T-cell (primary cell): ENCODE measurements at places on chromosomes 3 and 15.

DNA sequence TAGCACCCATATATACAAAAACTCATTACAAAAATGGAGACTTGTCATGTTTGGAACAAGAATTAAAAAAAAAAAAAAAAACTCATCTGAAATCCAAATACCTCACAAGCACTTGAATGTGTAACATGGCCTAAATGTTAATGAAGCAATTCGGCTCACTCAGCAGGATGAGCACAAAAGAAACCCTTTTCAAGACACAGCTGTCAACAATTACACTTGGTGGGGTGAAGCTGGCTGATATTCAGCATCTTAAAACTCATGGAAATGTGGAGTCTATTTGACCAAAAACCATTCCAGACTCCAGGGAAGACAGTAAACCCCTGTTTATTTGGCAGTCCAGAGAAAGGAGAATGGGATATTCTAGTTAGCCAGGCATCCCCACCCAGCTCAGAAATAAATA is 205.4 kb upstream of the TSC22D2 start:
- no peak for DNase-seq

GRCh38 chr3:83581546-83581945 is 1377.2 kb upstream of the CADM2 start:
- no peak for DNase-seq

GRCh38 chr3:55531321-55531720 is 44.2 kb upstream of the WNT5A start:
- DNase-seq = no peak

GRCh38 chr3:113005611-113006010 is 14.8 kb downstream of the GTPBP8 start:
- DNase-seq = no peak

- DNase-seq = no peak
Measured at GRCh38 chr3:14458434-14459275, 56.2 kb downstream of the SLC6A6 start.

DNA sequence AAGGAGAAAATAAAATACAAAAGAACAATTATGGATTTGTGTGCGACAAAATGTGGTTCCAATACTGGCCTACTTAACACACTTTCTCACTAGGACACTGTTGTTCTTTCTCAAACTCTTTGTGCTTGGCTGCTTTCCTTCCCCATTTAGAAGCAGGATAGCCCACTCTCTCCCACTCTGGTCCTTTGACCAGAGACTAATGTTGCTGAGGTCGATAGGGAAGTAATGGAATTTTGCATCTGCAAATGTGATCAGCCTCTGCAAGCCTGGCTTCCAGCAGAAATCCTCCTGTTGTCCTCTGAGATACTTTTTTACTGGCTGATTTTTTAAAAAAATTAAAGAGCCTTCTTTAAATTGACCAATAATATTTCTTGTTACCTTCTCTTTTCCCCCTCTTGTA is 71.0 kb downstream of the PPM1L start:
- no peak for DNase-seq

GRCh38 chr3:33482111-33482521 is 41.9 kb upstream of the UBP1 start:
- no peak for DNase-seq

DNA sequence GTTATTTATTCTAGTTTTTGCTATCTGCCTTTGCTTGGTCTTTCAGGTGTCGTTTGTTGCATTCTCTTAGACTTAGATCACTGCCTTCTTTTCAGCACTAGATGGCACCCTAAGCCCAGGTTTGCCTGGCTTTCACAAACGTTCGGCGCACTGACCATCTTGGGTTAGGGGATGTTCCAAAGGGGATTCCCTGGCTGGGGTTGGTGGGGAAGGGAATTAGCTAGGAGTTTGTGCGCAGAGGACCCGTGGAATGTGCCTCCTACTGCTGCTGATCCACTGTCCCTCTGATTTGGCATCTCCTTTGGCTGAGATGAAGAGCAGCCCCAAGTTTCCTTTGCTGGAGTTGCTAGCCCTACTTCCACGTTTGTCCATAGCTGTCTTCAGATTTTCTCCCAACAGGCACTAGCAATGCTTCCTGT is 33.9 kb downstream of the PFN2 start:
- peak; percentile 32 for DNase-seq

- DNase-seq = peak; percentile 89
Measured at GRCh38 chr3:157088601-157089454, 71.1 kb downstream of the CCNL1 start.

DNA sequence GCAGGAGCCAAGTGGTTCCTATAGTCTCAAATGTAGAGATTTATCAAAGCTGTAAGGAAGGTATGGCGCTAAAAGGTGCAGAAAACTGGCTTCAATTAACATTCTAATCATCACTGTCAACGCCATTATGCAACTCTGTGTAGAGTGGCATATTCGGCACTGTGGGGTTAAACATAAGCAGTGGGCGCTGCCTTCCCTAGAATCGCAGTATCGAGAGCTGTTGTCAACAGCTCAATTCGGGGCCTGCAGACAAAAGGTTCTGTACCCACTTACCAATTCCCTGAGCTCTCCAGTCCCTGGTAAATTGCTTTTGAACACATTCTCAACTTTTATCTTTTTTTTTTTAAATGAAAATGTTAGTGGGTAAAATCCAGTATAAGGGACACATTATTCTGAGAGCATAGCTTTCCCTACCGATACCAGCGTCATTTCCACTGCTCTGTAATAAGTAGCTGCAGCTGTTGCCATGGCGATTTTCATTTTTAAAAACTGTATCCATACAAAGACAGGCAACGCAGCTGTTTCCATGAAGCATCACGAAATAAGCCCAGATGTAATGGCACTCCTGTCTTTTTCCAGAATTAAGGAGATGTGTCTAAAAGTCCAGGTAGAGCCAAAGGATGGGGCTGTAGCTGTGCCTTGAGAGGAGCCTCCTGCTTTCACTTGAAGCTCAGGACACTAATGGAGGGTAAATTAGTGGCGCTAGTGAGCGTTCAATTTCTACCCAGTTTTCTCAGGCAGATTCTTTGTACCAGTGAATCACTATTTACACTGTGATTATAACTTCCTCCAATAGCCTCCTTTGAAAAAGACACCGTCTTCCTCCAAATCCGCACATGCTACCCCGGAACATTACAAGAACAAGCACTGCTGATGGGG is 250.3 kb downstream of the SLC9A9 start:
- DNase-seq = no peak

DNA sequence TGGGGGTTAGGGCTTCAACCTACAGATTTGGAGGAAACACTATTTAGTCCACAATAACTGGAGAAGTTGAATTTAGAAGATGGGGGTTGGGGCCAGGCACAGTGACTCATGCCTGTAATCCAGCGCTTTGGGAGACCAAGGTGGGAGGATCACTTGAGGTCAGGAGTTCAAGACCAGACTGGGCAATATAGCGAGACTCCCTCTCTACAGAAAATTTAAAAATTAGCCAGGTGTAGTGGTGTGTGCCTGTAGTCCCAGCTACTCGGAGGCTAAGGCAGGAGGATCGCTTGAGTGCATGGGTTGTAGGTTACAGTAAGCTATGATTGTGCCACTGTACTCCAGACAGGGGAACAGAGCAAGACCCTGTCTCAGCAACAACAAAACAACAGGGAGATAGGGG is 5.0 kb upstream of the DYNLT2B start:
- no peak for DNase-seq

DNA sequence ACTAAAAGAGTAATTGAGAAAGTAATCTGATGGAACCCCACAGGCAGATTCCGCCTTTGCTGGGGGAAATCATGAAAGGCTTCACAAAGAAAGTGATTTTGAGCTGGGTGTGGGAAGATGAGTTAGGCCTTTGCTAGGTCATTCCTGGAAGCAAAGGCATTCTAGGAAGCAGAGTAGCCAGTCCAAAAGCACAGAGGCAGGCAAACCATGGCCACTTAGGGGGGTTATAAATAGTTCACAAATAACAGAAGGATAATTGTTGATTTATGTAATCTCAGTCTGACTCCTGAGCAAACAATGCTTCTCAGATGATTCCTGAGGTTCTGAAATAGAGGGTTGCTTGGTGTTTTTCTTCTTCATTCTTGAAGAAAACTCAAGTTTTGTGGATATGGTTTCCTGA is 576.3 kb downstream of the NTRK3 start:
- no peak for DNase-seq

- DNase-seq = peak; percentile 40
Measured at GRCh38 chr3:165185707-165186327, 10.4 kb downstream of the SLITRK3 start.

DNA sequence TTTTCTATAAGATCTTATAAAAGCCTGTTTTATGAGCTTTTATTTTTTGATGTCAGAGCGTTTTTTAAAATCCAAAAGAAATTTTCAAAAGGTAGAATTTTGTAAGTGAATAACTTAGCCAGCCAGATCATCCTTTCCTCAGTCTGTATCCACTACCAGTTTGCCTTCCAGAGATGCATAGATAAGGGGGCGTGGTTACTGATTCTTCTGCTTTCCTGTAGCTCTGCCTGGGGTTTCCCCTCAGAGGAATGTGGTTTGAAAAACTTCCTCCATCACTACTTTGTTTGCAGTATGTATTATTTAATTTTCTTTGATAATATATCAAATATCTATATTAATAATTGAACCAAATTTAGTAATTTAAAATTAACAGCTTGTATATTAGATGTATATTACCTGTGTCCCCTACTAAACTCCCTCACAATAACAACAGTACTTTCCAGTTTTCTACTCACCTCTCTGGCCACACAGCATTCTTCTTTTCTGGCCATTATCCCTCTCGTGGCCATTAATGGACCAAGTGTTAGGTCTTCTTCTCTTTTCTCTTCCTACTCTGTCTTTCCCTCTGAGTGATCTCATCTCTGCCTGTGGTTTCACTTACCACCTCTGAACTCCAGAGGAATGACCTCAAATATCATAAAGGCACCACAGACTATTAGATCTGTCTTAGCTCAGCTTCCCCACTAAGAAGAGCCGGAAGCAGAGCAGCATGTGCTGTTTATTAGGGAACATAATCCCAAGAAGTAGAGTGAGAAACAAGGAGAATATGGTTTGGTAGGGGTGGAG is 239.7 kb downstream of the UBE2E2 start:
- no peak for DNase-seq

- DNase-seq = no peak
Measured at GRCh38 chr3:39184081-39184967, 8.1 kb downstream of the XIRP1 start.
